ENCODE measurements at places on chromosomes 12 and 14. TPM values are rescaled to one million over a fixed set of nuclear protein-coding genes. Genes with fewer than 3 reads are reported as not detected.
A peak's percentile ranks its signal among the peaks of the same experiment; 100 is the strongest.

DNA sequence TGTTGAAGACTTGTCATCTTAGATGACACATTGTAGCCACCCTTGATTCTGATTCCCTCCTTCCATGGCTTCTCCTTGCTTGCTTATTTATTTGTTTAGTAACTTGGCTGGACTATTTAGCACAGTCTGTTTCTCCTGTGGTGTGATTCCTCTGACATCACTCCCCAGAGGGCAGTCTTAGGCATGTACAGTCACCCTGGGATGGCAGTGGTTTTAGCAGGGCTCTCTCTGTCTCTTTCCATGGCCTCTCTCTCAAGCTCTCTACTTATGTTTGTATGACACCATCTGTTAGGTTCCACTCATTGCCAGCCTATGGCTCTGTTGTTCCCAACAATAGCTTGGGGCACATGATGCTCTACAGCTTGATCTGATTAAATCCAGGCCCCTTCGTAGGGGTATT is 158.3 kb downstream of the ADGRD1 start:
- no peak for DNase-seq
- H3K27ac ChIP-seq: no peak overlapping the region
- H3K36me3 ChIP-seq: no peaks in the 10 kb centered on the region
- no peaks in the 10 kb centered on the region for H3K4me1 ChIP-seq
- no peak overlapping the region for H3K4me3 ChIP-seq
- no peaks in the 10 kb centered on the region for H3K27me3 ChIP-seq

DNA sequence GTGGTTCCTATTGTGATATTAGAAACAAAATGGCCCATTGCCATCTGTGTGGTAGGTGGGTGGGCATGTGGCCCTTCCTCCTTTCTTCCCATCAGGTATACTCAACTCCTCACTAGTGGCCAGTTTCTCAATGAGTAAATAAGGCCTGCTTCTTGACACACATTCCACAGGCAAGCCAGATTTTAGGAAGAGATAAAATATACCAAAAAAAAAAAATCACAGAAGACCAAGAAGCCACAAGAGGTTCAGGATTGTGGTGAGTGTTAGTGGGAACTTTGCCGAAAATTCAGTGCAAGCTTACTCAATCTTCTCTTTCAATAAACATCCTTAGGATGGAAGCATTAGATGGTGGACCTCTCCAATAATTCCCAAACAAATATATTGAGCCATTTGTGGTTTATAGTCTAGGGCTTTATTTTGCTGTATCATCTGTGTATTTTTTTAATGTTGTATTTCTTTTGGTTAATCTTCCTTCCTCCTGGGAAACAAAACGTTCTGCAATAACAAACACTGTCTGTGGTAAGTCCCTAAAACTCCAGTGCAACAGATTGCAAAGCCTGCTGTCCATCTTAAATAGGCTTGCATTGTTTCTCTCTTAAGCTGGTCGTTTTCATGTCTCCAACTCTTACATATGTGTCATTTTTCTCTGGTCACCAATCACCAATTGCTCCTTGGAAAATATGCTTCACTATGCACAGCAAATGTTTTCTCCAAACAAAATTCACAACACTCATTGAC is 289.9 kb upstream of the KITLG start:
- no peak overlapping the region for H3K4me3 ChIP-seq
- no peak overlapping the region for H3K27ac ChIP-seq
- H3K4me1 ChIP-seq: no peaks in the 10 kb centered on the region
- DNase-seq: no peak

DNA sequence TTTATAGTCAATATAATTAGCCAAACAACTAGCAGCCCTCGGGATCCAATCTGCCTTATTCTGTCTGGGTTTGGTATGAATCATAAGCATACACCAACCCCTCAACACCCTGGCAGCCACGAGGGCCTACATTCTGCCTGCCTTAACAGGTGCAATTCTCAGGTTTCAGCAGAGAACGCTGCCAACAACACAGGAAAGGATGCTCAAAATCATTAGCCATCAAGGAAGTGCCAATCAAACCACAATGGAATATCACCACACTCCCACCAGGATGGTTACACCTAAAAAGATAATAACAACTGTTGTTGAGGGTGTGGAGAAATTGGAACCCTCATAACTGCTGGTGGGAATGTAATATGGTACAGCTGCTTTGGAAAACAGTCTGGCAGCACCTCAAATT is 122.8 kb downstream of the TTC7B start:
- no peaks in the 10 kb centered on the region for H3K27me3 ChIP-seq
- H3K4me1 ChIP-seq: peaks cover 7% of the 10 kb centered on the region
- no peak overlapping the region for H3K4me3 ChIP-seq

GRCh38 chr12:56298828-56299227 is 1.3 kb downstream of the CS start:
- H3K4me1 ChIP-seq: peaks cover 64% of the 10 kb centered on the region
- H3K4me3 ChIP-seq: peak overlapping the region; percentile 75
- DNase-seq: no peak
- H3K27me3 ChIP-seq: no peaks in the 10 kb centered on the region

GRCh38 chr12:63064080-63064479 is 86.9 kb downstream of the AVPR1A start:
- no peaks in the 10 kb centered on the region for H3K27me3 ChIP-seq
- H3K36me3 ChIP-seq: no peaks in the 10 kb centered on the region
- H3K4me1 ChIP-seq: no peaks in the 10 kb centered on the region

The TMEM233 gene
- not detected for total RNA-seq

DNA sequence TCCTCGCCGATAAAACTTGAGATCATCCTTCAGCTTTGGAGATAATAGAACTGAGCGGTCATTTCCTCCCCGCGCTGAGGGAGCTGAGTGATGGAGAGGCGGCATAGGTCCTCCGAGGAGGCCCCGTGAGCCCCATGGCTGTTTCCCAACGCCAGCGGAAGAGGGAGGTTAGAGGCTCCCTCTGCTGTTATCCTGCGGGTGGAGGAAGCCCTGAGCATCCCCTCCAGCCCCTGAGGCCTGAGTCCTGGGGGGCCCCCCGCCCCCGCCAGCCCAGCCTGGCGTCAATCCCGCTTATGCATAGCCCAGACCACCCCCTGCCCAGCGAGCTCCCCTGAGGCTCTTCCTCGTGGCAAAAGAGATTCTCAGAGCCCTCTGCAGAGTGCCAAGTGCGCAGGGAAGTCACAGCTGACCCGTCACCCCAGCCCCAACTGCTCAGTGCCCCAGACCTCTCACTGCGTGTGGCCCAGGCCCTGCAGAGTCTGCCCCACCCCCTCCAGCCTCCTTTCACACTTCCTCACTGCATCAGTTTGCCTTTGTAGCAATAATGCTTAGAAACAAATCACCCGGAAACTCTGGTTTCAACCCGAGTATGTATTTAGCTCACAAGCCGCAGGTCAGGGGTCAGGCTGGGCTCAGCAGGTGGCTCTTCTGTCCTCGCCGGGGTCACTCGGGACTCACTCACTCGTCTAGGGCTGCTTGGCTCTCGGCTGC is 44.7 kb upstream of the GALNT9 start:
- no peak overlapping the region for H3K27ac ChIP-seq
- no peaks in the 10 kb centered on the region for H3K27me3 ChIP-seq
- no peak for DNase-seq
- H3K4me1 ChIP-seq: no peaks in the 10 kb centered on the region
- no peaks in the 10 kb centered on the region for H3K36me3 ChIP-seq
- H3K4me3 ChIP-seq: no peak overlapping the region

DNA sequence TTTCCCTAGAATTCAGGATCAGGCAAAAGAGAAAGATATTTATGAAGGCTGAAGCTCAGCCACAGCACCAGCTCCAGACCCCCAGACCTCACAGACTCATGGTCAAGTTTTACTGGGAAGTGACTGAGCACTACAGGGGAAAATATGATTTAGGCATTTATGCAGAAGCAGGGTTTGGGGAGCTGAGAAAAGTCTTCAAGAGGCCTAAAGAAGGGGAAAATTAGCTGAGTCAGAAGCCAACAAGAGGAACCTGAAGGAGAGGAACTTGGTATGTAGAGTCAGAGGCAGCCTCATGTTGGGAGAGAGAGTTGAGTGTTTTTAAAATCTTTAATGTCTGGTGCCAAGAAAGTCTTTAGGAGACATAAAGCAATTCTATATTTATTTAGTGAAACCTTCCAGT is 63.0 kb downstream of the FOS start:
- no peaks in the 10 kb centered on the region for H3K27me3 ChIP-seq
- H3K36me3 ChIP-seq: no peaks in the 10 kb centered on the region
- no peak overlapping the region for H3K4me3 ChIP-seq
- no peak for DNase-seq

- no peak overlapping the region for H3K27ac ChIP-seq
- no peaks in the 10 kb centered on the region for H3K36me3 ChIP-seq
- no peak for DNase-seq
- H3K27me3 ChIP-seq: no peaks in the 10 kb centered on the region
- H3K4me1 ChIP-seq: no peaks in the 10 kb centered on the region
These were observed 26.1 kb downstream of the SDR9C7 start for GRCh38 chr12:56908136-56908535.

DNA sequence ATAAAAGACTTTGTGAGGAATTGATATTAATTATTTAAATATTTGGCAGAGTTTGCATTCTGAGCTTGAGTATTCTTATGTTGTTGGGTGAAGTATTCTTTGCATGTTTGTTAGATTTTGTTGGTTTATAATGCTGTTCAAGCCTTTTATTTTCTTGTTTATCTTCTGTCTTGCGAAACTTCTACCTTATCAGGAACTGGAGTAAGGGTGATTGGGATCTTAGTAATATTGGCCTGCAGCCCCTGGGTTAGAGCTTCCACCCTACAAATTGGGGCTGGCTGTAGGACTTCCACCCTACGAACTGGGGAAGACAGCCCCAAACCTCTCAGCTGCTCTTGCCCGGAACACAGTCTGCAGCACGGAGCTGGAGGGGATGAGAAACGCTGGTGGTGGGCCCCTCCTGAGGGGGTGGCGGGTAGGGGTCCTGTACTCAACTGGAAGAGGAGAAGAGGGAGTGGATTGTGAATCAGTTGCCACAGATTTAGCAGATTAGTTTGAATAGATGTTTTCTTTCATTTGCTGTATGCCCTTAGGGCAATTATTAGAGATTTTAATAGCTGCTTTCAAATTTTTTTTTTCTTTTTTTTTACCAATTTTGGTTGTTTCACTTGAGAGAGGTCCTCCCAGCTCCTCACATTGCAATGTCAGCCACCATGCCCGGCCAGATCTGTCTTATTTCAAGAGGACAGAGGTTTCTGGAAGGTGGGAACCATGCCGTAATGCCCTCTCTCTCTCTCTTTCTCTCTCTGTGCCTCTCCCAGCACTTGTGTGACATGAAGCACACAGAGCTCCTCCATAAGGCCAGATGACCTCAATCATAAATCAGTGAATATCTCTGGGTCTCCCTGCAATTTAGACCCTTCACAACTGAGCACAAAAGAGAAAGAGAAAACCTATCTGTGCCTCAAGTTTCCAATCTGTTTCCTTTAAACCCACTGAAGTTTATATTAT is 123.4 kb downstream of the DICER1 start:
- H3K4me1 ChIP-seq: peaks cover 3% of the 10 kb centered on the region
- no peak overlapping the region for H3K27ac ChIP-seq
- H3K36me3 ChIP-seq: no peaks in the 10 kb centered on the region
- no peak for DNase-seq

The SIX4 gene
- total RNA-seq: 61.6 TPM

The PELI2 gene
- 0.18 TPM for total RNA-seq

The EFS gene
- not detected for total RNA-seq

The GLS2 gene
- not detected for total RNA-seq

The ISCU gene
- total RNA-seq: 102 TPM

The ZNF140 gene
- total RNA-seq: 29.0 TPM

GRCh38 chr12:54759751-54760150 is 94.6 kb upstream of the MUCL1 start:
- no peaks in the 10 kb centered on the region for H3K36me3 ChIP-seq
- H3K27ac ChIP-seq: no peak overlapping the region
- peak; percentile 77 for DNase-seq
- no peak overlapping the region for H3K4me3 ChIP-seq

The MFAP5 gene
- not detected for total RNA-seq

The MYL2 gene
- total RNA-seq: not detected

The EIF2S3B gene
- total RNA-seq: 1.0 TPM

- peak; percentile 23 for DNase-seq
- no peak overlapping the region for H3K4me3 ChIP-seq
- H3K27ac ChIP-seq: 0 out of 2 replicates have a peak overlapping the region, but pooled peaks have one; percentile 27
- no peaks in the 10 kb centered on the region for H3K27me3 ChIP-seq
- 0 out of 2 replicates have a peak, but pooled peaks cover 4% of the 10 kb centered on the region for H3K36me3 ChIP-seq
- peaks cover 37% of the 10 kb centered on the region for H3K4me1 ChIP-seq
These were observed 8.9 kb downstream of the BICD1 start for GRCh38 chr12:32115404-32116104.

GRCh38 chr14:88568196-88568595 is 5.4 kb downstream of the ZC3H14 start:
- peaks cover 13% of the 10 kb centered on the region for H3K4me1 ChIP-seq
- H3K27ac ChIP-seq: no peak overlapping the region
- peaks cover 62% of the 10 kb centered on the region for H3K36me3 ChIP-seq
- no peaks in the 10 kb centered on the region for H3K27me3 ChIP-seq
- H3K4me3 ChIP-seq: no peak overlapping the region

GRCh38 chr12:17588968-17589367 is 501.0 kb downstream of the RERGL start:
- H3K4me3 ChIP-seq: no peak overlapping the region
- H3K27me3 ChIP-seq: no peaks in the 10 kb centered on the region
- H3K36me3 ChIP-seq: no peaks in the 10 kb centered on the region
- peak; percentile 67 for DNase-seq

GRCh38 chr12:63525831-63526230 is 142.5 kb downstream of the DPY19L2 start:
- no peak overlapping the region for H3K4me3 ChIP-seq
- no peaks in the 10 kb centered on the region for H3K4me1 ChIP-seq
- DNase-seq: no peak
- no peaks in the 10 kb centered on the region for H3K36me3 ChIP-seq
- no peaks in the 10 kb centered on the region for H3K27me3 ChIP-seq

GRCh38 chr14:91351512-91351862 is 66.1 kb downstream of the CCDC88C start:
- peak; percentile 63 for DNase-seq
- H3K4me3 ChIP-seq: peak overlapping the region; percentile 60
- peaks cover 5% of the 10 kb centered on the region for H3K36me3 ChIP-seq
- H3K4me1 ChIP-seq: peaks cover 89% of the 10 kb centered on the region
- H3K27ac ChIP-seq: peak overlapping the region; percentile 76

DNA sequence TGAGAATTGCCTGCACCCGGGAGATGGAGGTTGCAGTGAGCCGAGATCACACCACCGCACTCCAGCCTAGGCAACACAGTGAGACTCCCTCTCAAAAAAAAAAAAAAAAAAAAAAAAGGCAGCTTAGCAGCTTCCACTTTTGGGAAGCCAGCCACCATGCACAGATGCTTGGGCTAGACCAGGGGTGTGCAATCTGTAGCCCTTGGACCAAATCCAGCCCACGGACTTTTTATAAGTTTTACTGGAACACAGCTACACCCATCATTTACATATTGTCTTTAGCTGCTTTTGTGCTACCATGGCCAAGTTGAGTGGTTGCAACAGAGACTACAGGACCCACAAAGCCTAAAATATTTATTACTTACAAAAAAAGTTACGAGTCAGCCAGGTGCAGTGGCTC is 6.7 kb downstream of the CIT start:
- H3K4me3 ChIP-seq: no peak overlapping the region
- H3K4me1 ChIP-seq: no peaks in the 10 kb centered on the region
- DNase-seq: no peak
- H3K27ac ChIP-seq: no peak overlapping the region

GRCh38 chr14:95895720-95896119 is 19.1 kb downstream of the TUNAR start:
- no peaks in the 10 kb centered on the region for H3K27me3 ChIP-seq
- H3K27ac ChIP-seq: no peak overlapping the region
- no peaks in the 10 kb centered on the region for H3K36me3 ChIP-seq
- DNase-seq: peak; percentile 89
- H3K4me1 ChIP-seq: no peaks in the 10 kb centered on the region
- H3K4me3 ChIP-seq: no peak overlapping the region
